ENCODE measurements at places on chromosomes 2 and 18.

GRCh38 chr2:126653109-126653508 lies 2.8 kb upstream of the GYPC start:
- no peak for DNase-seq

GRCh38 chr2:172038604-172039003 lies 38.9 kb downstream of the METAP1D start:
- no peak for DNase-seq

DNA sequence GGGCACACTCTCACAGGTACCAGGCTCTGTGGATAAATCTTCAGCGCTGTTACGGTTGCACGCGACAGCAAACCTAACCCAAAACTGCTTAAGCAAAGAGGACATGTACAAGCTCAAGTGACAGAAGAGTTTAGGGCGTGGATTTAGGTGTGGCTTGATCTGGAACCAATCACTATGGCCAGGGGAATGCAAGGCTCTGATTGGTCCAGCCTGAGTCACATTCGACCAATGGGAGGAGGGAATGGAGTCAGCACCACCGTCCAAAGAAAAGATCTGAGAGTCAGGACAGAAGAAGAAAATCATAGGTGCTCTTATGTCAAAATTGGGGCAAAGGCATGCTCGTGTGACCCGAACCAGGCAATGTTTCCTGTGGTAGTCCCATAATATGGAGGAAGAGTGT lies 139.0 kb downstream of the TRIM43 start:
- DNase-seq = no peak

- DNase-seq = no peak
Observed at GRCh38 chr18:50171406-50171805, 23.5 kb downstream of the MYO5B start.

DNA sequence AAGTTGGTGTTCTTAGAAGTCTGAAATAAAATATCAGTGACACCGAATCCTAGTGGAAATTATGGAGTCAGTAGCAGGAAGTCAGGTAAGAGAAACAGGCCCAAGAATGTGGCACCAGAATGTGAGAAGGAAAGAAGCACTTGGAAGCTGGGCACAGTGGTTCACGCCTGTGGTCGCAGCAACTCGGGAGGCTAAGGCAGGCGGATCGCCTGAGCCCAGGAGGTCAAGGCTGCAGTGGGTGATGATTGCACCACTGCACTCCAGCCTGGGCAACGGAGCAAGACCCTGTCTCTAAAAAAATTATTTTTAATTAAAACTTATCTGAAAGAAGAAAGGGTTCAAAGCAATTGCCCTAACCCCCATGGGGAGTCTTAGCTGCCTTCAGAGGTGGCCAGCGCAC lies 268.3 kb upstream of the SALL3 start:
- DNase-seq = no peak

- no peak for DNase-seq
Observed at GRCh38 chr2:228430986-228431385, 249.5 kb upstream of the SPHKAP start.

All from activated CD4-positive, alpha-beta T cell treated with anti-CD3 and anti-CD28 coated beads, Interleukin-2, amount 50 U/mL, for 24 hours (primary cell).